Upper lobe of left lung (tissue), 6 donors: ENCODE measurements at places on chromosomes 16 and 17.

DNA sequence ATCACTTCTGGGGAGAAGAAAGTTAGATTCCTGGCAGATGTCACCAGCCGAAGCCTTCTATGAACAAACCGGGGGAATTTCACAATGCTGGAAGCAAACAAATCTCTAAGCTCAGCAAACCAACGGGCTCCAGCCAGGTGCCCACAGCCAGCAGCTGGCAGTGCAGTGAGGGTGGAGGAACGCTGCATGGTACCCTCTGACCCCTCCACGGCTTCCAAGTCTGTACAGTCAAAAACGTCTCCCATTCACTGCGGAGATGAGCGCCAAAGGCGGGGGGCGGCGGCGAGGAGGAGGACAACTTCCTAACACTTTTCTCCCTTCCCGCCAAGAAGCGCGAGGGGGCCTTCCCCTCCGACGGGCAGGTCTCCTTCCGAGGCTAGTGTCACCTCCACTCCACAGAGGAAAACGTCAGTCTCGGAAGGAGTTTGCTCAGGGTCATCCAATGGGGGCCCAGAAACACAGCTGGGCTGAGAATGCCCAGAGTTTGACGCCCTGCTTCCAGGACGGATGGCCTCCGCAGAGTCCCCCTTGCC, 924 bp downstream of the ZNF598 start:
- no peak for DNase-seq

GRCh38 chr17:49916854-49917515, 52.0 kb upstream of the DLX4 start:
- no peak for DNase-seq

- no peak for DNase-seq
Measured at GRCh38 chr17:28174352-28175046, 132.0 kb downstream of the NLK start.

GRCh38 chr16:68227183-68227793, 8.6 kb downstream of the ESRP2 start:
- DNase-seq, result no peak

DNA sequence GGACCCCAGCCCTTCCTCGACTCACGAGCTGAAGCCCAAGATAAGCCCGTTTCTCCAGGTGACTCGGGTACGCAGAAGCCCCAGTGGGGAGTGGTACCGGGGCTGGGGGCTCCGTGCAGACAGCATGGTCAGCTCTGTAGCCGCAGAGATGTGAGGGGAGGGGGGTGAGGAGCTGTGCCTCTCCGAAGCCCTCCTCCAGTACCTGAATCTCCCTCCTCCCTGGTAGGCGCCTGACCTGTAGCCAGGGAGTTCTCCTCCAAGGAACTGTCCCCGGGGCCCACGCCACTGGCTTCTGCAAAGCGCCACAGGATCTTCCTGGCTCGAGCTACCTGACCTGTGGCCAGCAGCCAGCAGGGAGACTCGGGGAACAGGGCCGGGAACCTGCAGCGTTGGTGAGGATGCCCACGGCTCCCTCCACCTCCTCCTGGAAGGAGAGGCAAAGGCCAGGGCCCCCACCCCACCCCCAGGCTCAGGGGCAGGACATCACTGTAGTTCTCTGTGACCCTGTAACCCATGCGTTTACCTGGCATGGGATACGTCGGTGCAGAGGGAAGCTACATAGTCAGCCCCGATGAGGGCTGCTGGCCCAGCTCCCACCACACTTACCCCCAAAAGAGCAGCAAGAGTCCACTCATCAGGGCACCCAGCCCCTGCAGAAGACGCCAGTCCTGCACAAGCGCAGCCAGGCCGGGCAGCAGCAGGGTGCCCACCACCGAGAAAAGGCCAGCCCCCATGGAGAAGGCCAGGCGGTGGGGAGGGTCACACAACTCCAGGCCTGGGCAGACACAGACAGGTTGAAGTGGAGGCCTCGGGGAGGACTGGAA, 1.7 kb downstream of the SLC22A31 start:
- DNase-seq, result peak; percentile 73

- no peak for DNase-seq
Measured at GRCh38 chr17:7228920-7229319, 5.4 kb downstream of the DVL2 start.
